ENCODE measurements at places on chromosomes 1 and 21.
A peak's percentile ranks its signal among the peaks of the same experiment; 100 is the strongest.

- DNase-seq: no peak
Observed at GRCh38 chr1:234823191-234824176, 213.5 kb upstream of the IRF2BP2 start.

- DNase-seq: no peak
Observed at GRCh38 chr1:162463021-162463420, 34.6 kb upstream of the UHMK1 start.

DNA sequence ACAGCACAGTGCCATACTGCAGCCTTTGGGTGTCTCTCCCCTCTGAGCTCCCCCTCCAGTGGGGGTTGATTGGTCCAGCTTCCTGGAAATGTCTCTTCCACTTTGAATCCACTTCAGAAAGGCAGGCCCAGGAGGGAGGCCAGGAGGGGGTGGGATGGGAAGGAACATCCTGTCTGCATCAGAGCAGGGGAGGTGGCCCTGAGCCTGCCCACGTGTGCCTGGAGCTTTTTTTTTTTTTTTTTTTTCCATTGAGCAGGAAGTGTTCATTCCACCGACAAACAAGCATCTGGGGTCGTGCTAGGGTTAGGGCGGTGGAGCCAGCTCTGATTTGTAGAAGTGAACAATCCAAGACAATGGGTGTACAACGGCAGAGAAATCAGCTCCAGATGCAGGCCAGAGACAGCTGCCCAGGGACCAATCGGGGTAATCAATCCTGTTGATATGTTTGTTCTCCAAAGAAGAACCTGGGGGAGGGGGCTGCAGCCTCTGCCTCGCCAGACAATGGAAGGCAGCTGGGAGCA, 93.3 kb downstream of the SSBP3 start:
- no peak for DNase-seq

GRCh38 chr1:218383051-218383450, 37.9 kb downstream of the TGFB2 start:
- DNase-seq: no peak

DNA sequence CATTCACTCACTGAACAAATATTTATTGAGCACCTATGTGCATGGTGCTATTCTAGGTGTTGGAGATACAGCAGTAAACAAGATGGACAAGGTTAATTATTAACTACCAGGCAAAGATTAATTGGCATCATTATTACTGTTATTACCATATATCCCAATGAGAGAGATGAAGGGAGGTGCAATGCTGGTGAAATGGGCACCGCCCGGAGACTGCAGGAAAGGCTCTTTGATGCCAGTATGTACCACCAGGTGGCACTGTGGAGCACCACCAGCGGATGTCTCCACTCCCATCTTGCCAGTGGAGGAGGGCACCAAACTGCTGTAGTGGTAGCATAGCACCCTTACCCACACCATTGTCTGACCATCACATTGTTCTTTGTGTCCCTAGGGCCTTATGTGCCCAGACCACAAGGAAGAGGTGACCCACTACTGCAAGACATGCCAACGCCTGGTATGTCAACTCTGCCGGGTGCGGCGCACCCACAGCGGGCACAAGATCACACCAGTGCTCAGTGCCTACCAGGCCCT, 3.0 kb downstream of the TRIM46 start:
- peak; percentile 36 for DNase-seq

DNA sequence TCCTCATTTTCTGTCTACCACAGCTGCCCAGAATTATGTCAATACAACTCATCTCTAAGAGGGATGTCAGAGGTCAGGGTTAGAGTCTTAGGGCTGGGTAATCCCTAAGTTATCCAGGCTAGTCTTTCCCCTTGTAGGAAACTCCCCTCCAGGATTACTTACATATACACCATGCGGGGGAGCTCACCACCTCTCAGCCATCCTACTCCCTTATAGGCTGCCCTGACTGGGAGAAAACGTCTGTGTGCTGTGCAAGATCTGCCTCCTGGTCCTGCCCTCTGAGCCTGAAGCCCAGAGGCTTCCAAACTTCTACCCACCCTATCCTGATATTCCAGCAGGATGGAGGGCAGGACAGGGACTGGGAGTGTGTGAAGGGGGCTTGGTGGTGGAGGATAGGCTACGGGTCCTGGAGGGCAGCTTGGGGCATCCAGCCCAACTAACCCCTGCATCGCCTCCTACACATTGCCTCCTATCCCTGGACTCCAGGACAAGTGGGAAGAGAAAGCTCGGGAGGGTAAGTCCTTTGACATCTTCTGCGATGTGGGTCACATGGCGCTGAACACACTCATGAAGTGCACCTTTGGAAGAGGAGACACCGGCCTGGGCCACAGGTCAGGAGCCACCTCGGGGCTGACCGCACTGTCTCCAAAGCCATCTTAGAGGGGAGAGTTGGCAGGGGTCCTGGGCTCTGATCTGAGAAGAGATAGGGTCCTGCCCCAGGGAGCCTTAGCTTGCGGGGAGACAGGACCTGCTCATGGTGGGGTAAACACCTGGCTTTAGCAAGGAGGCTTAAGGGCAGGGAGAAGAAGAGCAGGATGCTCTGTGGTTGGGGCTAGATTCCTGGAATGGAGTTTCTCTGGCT, 14.4 kb downstream of the CYP4B1 start:
- DNase-seq: no peak

DNA sequence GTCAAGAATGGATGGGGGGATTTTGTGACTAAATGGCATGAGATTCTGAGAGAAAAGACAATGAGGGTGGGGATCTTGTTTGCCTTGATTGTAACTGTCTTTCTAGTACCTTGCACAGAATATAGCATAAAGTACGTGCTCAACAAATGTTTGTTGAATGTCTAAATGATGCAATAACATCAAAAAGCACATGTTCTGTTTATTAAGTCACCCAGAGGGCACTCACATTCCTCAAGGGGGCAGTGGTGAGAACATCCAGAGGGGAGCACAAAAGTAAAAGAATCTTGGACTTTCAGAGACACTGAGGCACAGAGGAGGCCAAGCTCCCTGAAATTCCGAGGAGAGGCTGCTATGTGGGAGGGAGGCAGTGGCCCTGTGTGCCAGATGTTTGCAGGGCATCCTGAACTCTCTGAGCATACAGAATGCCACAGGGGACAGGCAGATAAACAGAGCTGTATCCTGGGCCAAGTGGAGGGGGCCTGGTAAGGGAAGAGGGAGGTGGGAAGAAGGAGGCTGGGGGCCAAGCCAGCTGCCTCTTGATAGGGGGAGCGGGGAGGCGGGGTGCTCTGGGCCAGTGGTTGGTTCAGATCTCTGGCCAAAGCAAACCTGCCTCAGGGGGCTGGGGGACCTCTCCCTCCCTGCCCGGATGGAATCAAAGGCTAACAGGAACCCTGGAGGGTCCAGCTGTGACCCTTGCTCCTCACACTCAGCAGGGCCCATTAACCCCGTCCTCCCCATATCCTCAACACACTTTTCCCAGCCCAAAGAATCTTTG, 6.5 kb upstream of the ATP1A2 start:
- DNase-seq: no peak

DNA sequence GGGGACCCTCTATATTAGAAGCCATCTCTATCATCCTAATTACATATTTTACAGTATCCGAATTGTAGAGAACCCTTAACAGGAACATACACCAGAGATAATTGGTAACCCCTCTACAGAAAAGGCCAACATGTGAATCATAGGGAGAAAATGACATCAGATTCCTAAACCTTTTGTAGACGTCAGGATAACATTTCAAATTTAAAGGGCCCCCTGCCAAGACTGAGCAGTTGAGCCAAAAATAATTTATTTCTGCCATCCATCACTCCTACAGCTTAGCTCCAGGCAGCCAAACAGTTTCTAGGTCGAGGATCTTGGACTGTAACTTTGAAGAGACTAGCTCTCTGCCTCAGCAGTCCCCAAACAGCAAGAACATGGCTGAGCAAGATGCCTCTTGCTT, 21.2 kb downstream of the ZNF697 start:
- no peak for DNase-seq

GRCh38 chr1:98030976-98031375, 110.1 kb upstream of the DPYD start:
- DNase-seq: no peak

GRCh38 chr1:20720631-20721091, 2.9 kb upstream of the KIF17 start:
- no peak for DNase-seq

GRCh38 chr1:182664296-182664695, 20.1 kb downstream of the RGS8 start:
- no peak for DNase-seq

GRCh38 chr1:111175349-111175748, 25.1 kb downstream of the DENND2D start:
- DNase-seq: no peak

GRCh38 chr1:212979340-212980122, 29.2 kb downstream of the VASH2 start:
- no peak for DNase-seq

GRCh38 chr1:16958475-16958874, 21.9 kb downstream of the MFAP2 start:
- no peak for DNase-seq

- no peak for DNase-seq
Observed at GRCh38 chr1:45752441-45753052, 2.1 kb upstream of the IPP start.

DNA sequence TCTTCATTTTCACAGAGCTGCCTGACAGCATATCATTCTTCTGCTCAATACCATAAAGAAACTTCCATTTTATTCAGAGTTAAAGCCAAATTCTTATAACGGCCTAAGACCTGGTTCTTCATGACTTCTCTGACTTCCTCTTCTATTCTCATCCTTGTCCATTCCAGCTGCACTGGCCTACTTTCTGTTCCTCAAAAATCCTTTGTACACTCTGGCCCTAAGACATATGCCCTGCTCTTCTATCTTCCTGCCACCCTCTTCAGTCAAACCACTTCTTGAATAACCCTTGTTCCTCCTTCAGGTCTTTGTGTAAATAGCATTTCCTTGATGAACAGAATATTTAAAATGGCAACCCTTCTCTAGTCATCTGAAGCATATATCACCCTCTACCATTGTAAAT, 1338.7 kb upstream of the ADGRL2 start:
- no peak for DNase-seq

- DNase-seq: no peak
Observed at GRCh38 chr1:109828756-109829505, 65.2 kb upstream of the EPS8L3 start.
